ENCODE measurements at places on chromosomes 4 and X.

- DNase-seq = no peak
Observed at GRCh38 chr4:52358366-52358765, 300.7 kb downstream of the USP46 start.

DNA sequence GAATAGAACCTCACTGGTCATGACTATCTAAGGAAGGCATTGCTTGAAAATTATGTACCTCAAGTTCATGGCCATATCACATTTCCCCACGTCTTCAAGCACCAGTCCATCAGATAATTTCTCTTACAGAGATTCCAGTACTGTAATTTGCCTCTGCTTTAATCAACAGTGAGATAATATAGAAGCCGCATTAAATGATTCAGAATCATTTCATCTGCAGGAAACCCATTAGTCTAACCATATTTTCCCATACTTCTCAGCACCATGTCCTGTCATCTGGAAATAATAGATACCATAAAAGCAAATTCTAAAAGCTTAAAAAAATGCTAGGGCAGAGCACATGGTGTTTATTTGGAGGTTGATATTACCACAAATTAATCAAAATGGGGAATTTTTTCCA lies 310.3 kb upstream of the SLIT2 start:
- no peak for DNase-seq

DNA sequence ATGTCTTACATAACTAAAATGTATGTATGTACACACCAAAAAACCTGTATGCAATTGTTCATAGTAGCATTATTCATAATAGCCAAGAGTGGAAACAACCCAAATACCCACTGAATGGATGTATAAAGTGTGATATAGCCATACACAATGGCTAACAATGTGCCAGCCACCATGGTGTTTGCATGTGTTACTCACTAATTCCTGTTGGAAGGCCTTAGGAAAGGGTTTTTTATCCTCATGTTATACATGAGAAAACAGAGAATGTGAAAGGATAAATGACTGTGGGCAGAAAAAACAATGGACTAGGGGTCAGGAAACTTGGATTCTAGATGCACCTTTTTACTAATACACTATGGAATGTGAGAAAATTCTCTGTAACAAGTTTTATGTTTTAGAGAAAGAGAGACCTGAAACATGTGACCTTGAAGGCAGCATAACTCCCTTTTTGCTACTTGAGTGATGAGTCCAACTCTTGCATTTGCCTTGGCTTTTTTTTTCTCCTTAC lies 55.7 kb downstream of the TIGD2 start:
- no peak for DNase-seq

DNA sequence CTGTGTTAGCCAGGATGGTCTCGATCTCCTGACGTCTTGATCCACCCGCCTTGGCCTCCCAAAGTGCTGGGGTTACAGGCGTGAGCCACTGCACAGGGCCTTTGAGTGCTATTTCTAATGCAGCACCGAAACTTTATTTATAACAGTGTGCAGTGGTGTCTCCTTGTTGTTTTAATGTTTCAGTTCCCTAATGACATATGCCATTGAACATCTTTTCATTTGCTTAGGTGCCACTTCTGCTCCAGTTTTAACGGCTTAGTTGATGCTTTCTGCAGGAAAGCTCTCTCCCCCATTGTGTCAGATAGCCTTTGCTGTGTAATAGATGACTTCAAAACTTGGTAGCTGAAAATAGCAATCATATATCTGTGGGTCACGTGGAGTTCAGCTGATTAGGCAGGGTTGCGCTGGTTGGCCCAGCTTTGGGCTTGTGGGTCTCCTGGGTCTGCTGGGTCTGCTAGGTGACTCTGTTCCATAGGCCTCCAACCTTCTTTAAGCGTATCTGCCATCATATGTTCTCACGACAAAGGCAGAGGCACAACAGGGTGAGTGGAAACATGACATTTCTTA lies 76.4 kb upstream of the SHISA3 start:
- no peak for DNase-seq

- no peak for DNase-seq
Observed at GRCh38 chr4:137693641-137694040, 161.3 kb upstream of the PCDH18 start.

- DNase-seq = no peak
Observed at GRCh38 chr4:6293097-6293445, 23.4 kb downstream of the WFS1 start.

DNA sequence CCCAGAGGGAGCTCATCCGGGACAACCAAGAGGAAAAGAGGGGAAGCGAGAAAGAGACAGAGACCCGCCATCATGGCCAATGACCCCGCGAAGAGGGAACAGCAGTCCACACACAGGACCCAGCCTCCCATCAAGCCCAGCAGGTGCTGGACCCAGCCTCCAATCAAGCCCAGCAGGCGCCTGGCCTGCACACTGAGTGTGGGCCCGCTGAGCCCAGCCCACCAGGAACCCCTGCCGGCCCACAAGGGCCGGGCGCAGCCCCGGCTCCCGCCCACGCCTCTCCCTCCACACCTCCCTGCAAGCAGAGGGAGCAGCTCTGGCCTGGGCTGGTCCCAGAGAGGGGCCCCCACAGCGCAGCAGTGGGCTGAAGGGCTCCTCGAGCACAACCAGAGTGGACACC lies 391.1 kb downstream of the IDS start:
- DNase-seq = no peak

Data from activated CD4-positive, alpha-beta T cell treated with anti-CD3 and anti-CD28 coated beads, Interleukin-2, amount 10 ng/mL, durations not matched to agents 7 days and 5 days (primary cell).